ENCODE measurements at places on chromosomes 7 and 10.

DNA sequence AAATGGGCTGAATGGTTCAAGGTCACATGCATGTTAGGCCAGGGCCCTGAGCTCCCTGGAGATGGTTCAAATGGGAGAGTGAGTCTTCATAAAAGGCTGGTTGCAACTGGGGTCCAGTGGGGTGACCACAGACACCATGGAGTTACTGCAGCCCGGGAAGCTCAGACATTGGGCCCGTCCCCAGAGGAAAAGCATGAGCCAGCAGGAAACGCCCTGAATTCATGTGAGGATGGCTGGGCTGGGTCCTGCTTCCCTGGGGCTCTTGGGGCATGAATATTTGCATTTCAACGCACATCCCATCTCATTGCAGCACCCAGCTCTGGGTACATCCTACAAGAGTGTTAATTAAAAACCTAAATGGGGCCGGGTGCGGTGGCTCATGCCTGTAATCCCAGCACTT is 549.0 kb downstream of the TCERG1L start:
- DNase-seq: no peak

DNA sequence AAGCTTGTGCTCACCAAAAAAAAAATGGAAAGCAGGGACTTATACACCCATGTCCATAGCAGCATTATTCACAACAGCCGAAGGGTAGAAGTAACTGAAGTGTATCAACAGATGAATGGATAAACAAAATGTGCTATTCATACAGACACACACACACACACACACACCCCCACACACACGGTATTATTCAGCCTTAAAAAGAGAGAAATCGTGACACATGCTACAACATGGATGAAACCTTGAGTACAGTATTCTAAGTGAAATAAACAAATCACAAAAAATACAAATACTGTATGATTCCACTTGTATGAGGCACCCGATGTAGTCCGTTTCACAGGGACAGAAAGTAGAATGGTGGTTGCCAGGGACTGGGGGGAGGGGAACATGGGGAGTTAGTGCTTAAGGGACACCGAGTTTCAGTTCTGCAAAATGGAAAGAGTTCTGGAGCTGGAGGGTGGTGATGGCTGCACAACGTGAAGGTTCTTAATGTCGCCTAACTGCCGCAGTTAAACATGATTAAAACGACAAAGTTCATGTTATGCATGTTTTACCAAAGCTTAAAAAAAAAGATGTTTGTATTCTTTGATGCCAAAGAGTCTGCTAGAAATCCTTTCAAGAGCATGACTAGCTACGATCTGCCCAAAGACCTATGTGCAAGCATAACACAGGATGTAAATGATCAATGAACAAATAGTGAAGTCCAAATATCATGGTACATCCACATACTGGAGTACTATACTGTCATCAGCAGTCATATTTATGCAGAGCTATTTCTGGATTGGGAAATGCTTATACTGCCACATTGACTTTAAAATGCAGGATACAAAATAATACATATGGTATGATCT is 7.2 kb downstream of the TNS3 start:
- DNase-seq: peak; percentile 21

- no peak for DNase-seq
Measured at GRCh38 chr7:1042492-1042833, 1.9 kb upstream of the GPR146 start.

DNA sequence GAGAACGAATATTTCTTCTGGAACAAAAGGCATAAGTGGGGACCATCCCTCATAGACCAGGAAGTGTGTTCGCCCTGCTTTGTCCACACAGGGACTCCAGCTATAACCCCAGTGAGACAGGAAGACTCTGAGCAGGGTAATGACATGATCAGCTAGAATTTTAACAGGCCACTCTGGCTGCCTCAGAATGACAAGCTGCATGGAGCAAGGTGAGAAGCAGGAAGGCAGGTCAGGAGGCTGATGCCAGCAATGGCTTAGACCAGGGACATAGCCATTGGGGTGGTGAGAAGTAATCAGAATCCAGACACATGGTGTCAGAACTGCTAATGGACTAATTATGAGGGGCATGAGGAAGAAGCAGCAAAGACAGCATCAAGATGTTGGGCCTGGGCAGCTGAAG is 264.6 kb downstream of the GRID1 start:
- DNase-seq: no peak

GRCh38 chr7:22588351-22588750 is 88.4 kb upstream of the STEAP1B start:
- DNase-seq: no peak

DNA sequence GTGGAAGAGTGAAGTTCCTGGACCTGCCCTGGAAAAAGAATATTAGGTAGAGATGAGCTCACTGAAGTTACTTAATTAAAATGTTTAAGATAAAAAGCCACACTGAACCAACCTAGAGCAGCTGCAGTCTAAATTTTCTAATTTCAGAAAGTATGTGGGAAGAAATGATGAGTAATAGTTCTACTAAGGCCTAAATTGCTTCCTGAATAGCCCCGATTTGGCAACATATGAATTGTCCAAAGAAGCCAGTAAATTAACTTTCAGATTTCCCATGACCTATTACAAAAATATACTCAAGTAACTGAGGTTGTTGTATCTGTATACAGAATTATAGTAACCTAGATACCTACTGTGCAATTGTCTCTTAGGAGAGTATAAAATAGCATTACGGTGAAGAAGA is 312.6 kb downstream of the IPMK start:
- no peak for DNase-seq

GRCh38 chr7:117470777-117471176 is 9.0 kb upstream of the CFTR start:
- no peak for DNase-seq

DNA sequence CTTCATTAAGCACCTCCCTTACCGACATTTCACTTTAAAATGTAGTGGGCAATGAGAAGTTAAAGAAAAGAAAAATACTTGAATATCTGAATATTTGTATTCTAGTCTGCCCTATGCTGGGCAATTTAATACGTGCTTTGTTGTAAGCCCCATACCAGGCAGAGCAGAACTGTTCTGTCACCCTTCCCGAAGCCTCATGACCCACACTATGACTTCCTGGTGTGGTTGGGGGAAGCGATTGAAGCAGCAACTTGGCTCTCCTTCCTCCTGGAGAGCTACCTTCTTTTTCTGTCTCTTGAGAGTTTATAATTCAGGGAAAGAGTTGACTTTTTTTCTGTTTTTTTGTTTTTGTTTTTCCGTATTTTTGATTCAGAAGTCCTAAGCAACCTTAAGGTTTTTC is 243.7 kb downstream of the INHBA start:
- peak; percentile 8 for DNase-seq

- DNase-seq: no peak
Measured at GRCh38 chr10:51301644-51302043, 227.4 kb downstream of the PRKG1 start.

GRCh38 chr10:17443707-17444387 is 10.5 kb downstream of the ST8SIA6 start:
- DNase-seq: no peak

All from hippocampal formation (tissue), 2 donors.